ENCODE measurements at places on chromosomes 11 and 22.

GRCh38 chr11:119148720-119149017 is 183 bp upstream of the ABCG4 start:
- DNase-seq = no peak

GRCh38 chr11:92804388-92804966 is 165.0 kb upstream of the MTNR1B start:
- no peak for DNase-seq

- peak; percentile 77 for DNase-seq
These were observed at the start of gene LAYN for GRCh38 chr11:111540114-111540936. Gene LAYN, plus strand, starts transcription at chr11:111540720. Its CDS starts 124 bp downstream, at chr11:111540844.

DNA sequence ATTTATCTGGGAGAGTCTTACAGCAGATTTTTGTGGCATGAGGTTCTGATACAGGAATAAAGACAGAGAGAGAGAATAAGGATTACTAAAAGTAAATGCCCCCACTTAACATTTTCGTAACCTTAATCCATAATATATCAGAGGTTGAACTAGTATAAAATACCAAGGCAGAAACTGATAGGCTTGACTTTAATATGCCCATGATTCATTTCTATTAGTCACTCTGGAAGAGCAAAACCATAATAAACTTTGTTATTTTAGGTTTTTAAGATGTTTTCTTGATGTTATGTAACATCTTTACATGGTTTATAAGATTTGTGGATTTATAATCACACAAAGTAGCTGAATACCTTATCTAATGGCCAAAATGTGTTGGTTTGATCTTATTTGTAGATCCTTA is 19.1 kb downstream of the GUCY1A2 start:
- no peak for DNase-seq

DNA sequence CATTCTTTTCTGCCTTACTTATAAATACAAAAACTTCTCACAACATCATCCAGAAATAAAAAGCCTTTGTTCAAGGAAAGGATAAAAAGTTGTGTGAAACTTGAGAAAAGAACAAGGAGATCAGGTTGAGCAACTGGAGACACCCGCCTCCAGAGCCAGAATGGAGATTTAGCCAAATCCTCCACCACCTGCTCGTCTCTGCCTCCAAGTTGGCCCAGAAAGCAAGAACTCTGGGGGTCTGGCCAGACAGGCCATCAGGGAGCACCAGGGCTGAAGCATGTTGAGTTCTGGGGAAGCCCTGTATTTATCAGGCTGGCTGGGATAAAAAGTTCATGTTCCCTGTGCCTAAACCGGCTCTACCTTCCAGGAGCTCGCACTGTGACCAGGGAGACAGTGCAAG is 14.9 kb downstream of the SMCO4 start:
- DNase-seq = no peak

- DNase-seq = no peak
These were observed 4.6 kb downstream of the SLC1A2 start for GRCh38 chr11:35414776-35415175.

DNA sequence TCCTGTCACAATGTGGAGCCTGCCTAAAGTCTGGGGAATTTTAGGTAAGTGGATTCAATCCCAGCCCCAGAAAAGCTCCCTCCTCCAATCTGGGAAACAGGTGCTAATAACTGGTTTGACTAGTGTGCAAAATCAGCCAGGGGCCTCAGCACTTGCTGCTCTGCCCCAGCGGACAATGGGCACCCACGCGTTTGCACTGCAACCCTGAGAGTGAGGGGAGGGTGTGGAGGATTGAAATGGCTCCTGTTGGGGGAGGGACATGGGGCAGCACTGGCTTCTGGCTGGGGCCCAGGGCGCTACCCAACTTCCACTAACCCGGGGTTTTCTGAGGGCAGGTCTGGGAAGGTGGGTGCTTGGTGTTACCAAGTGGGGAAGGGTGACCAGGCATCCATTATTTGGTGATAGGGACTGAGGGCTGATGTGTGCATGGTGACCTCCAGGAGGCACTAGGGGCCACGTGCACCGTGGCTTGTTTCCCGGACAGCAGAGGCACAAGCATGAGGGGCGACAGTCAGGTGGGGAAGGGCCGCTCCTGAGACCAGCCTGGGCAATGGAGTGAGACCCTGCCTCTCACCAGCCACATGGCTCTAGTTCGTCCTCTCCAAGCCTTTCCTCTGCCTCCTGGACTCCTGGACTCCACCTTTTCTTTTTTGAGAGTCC is 4.3 kb upstream of the PNPLA5 start:
- DNase-seq = no peak

DNA sequence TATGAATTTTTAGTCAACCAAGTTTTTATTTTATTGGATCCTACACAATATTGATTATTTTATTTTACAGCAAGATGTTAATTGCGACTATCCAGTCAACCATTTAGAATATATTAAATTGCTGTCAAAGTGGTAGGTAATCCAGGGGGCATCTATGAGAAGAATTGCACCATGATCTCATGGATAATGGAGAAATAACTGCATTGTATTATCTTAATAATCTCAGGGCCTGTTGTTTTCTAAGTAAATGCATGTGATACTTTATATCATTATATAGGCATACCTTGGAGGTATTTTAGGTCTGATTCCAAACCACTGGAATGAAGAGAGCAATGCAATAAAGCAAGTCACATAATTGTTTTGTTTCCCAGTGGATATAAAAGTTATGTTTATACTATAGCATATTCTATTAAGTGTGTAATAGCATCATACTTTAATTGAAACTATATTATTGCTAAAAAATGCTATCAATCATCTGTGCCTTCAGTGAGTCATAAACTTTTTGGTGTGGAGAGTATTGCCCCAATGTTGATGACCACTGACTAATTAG is 595.4 kb upstream of the CHORDC1 start:
- no peak for DNase-seq

DNA sequence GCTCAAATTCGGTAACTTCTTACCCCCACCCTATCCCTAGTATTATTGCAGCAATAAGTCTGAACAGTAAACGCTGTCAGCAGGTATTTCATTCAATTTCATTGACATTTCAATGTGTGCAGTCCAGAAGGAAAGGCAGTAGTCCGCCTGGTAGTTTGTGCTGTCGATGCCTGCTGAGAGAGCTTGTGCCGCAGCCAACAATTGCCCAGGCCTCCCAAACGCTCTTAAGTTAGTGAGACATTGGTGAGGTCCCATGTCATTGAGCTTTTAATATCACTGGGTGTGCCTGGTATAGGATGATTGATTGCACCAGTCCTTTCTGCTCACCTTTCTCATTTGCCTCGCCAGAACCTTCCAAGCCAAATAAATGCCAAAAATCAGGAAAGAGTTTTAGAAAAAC is 28.1 kb downstream of the ALKBH3 start:
- no peak for DNase-seq

DNA sequence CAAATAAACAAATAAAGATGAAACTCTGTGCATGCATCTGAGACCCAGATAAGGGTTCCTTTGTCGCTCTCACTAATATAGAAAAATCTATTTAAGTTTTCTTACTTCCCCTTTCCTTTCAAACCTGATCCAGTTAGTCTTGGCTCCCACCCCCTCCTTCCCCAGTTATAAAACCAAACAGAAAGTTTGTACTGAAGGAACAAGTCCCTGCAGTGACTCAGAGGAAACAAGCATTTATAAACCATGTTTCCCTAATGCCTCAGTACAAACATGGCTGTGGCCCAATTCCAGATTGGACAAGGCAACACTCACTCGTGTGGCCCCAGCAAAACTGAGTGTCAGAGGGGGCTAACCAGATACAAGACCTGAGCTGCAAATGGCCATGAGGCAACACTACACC is 65.5 kb upstream of the ARHGAP20 start:
- DNase-seq = no peak

GRCh38 chr22:41943661-41944209 is 3.2 kb downstream of the CENPM start:
- DNase-seq = no peak

- DNase-seq = no peak
These were observed 21.3 kb upstream of the TSKU start for GRCh38 chr11:76761718-76762355.

DNA sequence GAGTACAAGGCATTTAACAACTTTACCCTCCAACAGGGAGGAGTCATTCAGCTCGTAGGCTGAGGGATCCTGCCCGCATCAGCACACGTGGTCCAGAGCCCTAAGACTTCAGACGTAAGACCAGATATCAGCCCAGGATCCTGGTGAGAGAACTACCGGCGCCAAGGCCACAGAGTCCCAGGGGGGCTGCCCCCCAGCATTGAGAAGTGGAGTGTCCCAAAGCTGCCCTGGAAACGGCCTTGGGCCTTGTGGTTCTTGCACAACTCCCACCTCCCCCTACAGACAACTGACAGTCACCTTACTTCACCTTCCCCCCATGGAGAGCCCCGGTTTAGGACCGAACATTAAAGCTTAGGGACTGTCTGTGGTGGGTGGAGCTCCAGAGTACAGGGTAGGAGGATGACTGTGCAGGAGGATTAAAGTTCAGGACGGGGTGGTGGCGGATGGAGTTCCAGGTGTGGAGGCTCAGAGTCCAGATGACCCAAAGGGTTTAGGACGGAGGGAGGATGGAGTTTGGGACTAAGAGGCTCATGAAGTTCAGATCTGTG is 1.0 kb downstream of the C11orf91 start:
- DNase-seq = no peak

DNA sequence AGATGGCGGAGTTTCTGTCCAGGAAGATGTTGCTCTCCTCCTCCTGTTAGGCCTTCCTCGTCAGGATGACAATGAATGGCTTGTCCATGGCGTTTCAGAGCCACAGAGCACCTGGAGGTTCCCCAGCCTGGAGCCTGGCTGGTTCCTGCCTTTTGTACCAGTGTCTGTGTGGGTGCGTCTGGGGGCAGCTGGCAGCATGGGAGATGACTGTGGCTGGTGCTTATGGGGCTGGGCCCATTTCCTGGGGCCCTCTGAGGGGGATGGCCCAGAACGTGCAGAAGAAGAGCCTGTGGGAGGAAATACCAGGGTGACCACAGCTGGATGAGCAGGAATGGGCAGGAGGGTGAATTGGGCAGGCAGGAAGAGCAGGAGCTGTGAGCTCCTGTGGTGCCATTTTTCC is 6.7 kb downstream of the SLC37A2 start:
- no peak for DNase-seq

GRCh38 chr11:43868852-43869567 is 11.6 kb upstream of the ALKBH3 start:
- DNase-seq = no peak

GRCh38 chr11:12120031-12121008 is 9.9 kb downstream of the MICAL2 start:
- no peak for DNase-seq

DNA sequence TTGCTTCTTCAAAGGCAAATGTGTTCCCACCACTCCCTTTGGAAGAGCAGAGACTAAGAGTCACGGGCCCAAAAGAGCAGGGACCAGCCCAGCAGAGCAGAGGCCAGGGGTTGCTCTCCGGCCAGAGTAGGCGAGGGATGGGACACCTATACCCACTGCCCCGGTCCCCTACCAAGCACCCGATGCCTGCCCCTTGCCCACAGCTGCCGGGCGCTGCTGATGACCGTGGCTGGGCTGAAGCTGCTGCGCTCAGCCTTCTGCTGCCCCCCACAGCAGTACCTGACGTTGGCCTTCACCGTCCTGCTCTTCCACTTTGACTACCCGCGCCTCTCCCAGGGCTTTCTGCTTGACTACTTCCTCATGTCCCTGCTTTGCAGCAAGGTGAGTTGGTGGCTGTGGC is 10.7 kb upstream of the SIPA1 start:
- no peak for DNase-seq

DNA sequence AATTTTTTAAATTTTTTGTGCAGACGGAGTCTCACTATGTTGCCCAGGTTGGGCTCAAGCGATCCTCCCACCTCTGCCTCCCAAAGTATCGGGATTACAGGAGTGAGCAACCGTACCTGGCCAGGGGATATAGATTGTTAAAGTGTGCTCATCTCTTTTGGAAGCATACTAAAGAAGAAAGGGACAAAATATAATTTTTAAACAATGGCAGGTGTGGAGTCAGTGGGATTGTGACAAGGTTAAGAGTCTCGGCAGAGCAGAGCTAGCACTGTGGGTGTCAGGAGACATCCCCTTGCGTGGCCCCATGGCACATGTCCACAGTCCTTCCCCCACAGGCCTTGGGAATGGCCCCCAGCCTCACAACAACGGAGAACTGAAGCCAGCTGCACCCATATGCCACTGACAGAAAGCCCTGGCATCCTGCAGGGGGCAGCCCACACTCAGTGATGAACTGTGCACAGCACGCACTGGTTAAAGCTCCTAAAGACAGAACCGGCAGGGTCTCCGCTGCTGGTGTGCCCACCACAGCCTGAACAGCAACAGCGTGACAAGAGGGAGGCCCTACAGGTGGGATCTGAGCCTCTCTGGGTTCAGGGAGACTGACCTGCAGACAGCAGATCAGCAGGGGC is 29.9 kb downstream of the SERPIND1 start:
- peak; percentile 55 for DNase-seq

- DNase-seq = no peak
These were observed 2.2 kb upstream of the RANBP1 start for GRCh38 chr22:20113551-20114310.

DNA sequence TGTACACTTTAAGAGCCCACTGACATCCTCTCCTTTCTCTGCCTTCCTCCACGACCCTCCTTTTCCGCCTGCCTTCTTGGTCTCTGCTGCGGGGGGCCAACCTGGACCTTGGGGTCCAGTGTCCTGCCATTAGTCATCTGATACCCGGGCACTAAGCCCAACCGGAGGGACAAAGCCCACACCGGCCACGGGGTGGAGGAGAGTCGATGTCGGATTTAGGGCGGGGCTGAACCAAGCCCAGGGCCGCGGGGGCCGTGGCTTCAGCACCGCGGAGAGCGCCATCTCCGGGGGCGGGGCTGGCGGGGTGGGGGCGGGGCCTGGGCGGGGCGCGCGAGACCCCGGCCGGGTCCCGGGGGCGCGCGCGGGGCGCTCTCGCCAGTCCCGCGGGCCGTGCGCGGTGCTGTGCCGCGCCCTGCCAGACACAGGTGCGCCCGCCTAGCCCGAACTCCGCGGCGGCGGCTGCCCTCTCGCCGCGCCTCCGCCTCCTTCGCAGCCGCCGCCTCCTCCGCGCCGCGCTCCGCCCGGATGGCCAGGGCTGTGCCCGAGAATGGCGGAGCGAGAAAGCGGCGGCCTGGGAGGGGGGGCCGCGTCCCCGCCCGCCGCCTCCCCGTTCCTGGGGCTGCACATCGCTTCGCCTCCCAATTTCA is at the start of gene MAPK8IP1:
MAPK8IP1 (plus strand) TSS at position 378 of the 647 bp plus-strand sequence; CDS start at position 548, 170 bp downstream.
- DNase-seq = peak; percentile 89

GRCh38 chr22:25068707-25069106 is 116.2 kb downstream of the KIAA1671 start:
- DNase-seq = no peak

DNA sequence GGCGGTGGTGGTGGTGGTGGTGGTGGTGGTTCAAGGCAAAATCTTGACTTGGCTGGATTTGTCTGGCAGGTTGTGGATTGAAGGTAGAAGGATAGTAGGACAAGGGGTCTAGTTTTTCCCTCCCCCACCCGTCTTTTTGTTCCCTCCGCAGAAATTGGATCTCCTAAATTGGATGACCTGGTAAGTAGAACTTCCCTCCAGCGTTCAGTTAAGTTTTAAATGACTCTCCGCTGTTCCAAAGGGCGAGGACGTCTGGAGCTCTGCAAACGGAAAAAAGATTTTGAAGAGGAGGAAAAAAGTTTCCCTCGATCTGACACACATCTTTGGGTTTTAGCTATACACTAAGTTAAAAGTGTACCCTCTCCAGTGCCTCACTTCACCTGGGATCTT is 422 bp upstream of the LGR4 start:
- no peak for DNase-seq
